ENCODE measurements at places on chromosomes 1 and 21.

- DNase-seq = peak; percentile 55
Measured at GRCh38 chr21:36141513-36141925, 6.6 kb downstream of the CBR3 start.

DNA sequence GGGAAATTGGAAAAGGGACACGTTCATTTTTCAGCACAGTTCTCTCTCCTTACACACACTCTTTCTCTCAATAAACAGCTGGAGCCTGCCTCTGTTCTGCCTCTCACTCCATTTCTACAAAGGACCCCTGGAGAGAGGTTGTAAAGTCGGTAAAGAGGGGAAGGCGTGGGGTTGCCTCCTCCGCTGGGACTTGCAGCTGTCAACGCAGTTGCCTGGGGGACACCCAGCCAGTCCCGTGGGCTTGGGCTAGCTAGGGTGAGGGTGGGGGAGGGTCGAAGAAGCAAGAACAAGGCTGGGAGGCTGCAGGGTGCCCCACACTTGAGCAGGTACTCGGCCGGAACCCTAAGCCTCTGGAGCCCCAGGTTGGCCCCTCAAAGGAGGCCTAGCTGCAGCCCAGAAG lies 27.6 kb downstream of the C1orf216 start:
- no peak for DNase-seq

- no peak for DNase-seq
Measured at GRCh38 chr1:33420870-33421775, 9.8 kb downstream of the PHC2 start.

GRCh38 chr1:21319447-21320407 lies 29.5 kb upstream of the ECE1 start:
- DNase-seq = no peak

DNA sequence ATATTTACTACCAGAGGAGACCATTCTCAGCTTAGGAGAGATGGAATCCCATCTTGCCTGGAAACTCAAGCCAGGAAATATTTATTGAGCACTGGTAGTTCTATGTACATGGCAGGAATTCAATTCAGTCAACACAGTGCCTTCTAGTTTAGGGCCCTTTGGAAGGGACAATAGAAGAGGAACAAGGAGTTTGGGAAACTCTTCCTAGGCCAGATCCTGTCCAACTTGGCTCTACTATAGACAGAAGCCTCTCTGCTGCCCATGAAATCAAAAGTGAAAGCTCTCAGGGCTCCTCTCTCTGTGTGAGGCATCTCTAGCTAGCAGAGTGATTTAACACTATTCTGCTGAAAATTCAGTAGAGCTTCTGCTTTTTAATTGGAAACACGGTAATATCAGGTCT lies 244.6 kb upstream of the MAP1LC3C start:
- DNase-seq = no peak

- no peak for DNase-seq
Measured at GRCh38 chr1:45617618-45618017, 6.2 kb downstream of the CCDC17 start.

GRCh38 chr1:3577711-3578432 lies 33.4 kb downstream of the MEGF6 start:
- DNase-seq = no peak

- DNase-seq = no peak
Measured at GRCh38 chr1:5918275-5918649, 74.0 kb downstream of the NPHP4 start.

DNA sequence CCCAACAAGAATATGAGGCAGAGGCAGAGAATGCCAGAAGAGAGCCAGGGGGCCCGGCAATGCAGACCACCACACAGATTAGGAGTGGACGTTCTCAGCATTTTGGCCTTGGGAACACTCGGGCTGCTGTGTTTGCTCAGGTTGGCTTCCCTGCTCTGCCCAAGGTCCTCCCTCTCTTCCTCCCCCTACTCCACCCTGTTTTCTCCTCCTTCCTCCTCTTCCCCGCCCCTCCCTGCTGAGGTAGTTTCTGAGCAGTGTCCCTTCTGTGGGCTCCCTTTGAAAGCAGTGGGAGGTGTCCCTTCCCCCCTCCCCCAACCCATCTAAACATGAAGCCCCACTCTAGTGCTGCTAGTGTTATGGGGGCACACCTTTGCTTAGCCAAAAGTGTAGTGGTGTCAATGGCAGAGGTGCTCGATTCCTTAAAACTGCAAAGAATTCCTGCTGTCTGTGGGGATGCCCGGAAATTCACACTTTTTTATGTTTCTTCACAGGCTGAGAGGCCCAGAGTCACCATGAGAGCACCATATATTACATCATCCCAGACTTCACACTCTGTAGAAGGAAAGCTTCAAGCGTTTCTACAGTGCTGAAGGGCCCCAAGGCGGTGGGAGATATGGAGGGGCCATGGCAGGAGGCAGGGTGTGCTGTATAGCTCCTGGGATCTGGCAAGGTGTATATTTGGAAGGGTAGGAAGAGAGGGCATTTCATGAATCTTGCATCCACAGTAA lies at the start of gene HHIPL2:
TSS of gene HHIPL2 (minus strand) at position 161 of the 728 bp plus-strand sequence. CDS start at position 101, 60 bp downstream.
- DNase-seq = no peak

- DNase-seq = no peak
Measured at GRCh38 chr1:23699280-23700179, 7.9 kb downstream of the RPL11 start.

- no peak for DNase-seq
Measured at GRCh38 chr1:87686136-87686495, 357.4 kb downstream of the LMO4 start.

DNA sequence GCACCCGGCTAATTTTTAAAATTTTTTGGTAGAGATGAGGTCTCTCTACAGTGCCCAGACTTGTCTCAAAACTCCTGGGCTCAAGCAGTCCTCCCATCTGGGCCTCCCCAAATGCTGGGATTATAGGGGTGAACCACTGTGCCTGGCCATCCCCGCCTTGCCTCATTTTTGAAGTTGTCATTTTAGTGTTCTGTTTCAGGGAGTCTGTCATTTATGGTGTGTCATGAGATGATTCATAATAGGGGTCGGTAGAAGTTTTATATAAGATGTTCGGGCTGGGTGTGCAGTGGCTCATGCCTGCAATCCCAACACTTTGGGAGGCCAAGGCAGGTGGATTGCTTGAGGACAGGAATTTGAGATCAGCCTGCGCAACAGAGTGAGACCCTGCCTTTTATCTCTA lies 8.5 kb downstream of the PRCC start:
- no peak for DNase-seq

GRCh38 chr1:161816201-161816600 lies 50.1 kb downstream of the ATF6 start:
- peak; percentile 38 for DNase-seq

GRCh38 chr1:180040034-180040433 lies 85.4 kb downstream of the CEP350 start:
- DNase-seq = peak; percentile 52

- DNase-seq = peak; percentile 29
Measured at GRCh38 chr1:47643306-47644211, 205.7 kb downstream of the FOXD2 start.

GRCh38 chr1:150558761-150559655 lies 9.8 kb downstream of the ADAMTSL4 start:
- no peak for DNase-seq

- DNase-seq = peak; percentile 70
Measured at GRCh38 chr1:33342041-33342723, 21.3 kb upstream of the A3GALT2 start.

GRCh38 chr1:183710734-183711133 lies 57.6 kb upstream of the APOBEC4 start:
- no peak for DNase-seq

- no peak for DNase-seq
Measured at GRCh38 chr1:96945509-96946084, 224.0 kb downstream of the PTBP2 start.

DNA sequence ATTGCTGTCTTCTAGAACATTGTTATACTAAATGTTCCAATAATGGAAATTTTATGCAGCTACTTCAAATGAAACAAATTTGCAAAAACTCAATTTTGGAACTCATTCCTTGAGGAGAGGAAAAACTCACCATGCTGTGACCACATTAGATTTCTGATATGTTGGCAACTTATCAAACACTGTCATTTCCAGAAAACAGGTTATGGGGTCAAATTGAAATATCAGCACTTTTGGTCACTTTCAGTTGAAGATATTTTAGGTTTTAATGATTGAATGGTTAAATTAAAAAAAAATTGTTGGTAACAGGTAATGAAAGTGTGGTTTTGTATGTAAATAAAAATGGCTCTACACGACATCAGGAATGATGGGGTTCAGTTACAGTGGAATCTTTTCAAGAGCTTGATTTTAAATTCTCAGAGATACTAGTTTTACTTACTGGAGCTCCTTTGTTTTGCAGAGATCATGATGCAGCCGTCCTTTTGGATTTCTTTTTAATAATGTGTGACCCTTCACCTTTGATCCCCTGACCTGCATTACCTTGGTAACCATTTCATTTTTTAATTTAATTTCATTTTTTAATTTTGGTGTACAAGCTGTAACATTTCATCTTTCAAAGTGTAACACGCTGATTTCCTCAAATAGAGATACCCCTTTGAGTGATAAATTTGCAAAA lies 86.2 kb downstream of the CAMTA1 start:
- DNase-seq = no peak

DNA sequence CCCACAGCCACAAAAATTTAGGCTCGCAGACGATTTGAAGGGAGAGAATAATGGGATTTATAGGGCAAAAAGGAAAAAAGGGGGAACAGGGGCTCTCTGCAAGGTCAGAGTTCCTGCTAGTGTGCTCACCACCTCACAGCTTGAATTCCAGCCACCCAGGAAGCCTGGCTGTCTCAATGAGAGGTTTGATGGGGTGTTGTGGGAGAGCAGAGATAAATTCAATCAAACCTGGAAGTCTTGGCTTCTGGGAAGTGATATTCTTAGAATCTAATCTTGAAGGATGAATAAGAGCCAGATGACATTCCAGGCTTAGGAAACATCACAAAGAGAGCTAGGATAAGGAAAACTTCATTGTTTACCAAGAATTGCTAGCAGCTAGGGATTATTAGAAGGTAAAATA lies 47.4 kb upstream of the C21orf91 start:
- DNase-seq = no peak

DNA sequence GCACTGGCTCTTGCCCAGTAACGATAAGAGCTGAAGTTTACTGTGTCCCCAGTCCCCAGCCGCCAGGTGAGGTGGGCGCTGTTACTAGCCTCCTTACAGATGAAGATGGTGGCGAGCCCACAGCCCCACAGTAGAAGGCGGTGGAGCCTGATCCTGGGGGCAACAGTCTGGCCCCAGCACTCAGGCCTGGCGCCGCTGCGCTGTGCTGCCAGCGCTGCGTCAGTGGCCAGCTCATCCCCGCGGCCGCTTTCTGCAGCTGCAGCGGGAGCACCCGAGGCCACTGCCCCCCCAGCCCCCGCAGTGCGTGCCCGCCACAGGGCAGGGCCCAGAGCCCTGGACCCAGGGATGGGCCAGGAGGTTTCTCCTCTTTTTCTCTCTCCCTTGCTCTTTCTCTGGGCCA lies 13.3 kb downstream of the H6PD start:
- DNase-seq = no peak

DNA sequence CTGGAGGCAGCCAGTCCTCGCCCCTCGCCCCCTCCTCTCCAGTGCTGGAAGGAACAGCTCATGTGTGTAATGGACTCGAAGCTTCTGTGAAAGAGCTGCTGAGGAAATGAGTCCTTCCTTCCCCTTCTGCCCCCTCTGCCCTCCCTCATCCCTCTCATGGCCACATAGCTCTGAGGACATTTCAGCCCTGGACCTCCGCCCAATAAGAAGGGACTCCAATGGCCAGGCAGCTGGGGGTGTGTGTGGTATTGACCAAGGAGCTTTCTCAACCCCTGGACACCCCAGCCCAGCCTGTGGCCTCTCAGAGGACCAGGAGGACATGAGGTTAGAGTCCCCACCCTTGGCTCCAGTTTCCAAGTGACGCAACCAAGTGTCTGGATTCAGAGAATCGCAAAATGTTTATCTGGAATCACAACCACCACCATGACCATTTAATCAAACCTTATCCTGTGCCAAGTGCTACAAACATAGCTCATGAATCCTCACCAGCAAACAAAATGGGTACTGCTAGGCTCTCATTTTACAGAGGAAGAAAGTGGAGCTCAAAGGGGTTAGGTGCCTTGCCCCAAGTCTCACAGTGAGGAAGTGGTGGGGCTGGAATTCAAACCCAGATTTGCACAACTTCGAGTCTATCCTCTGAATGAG lies 47.8 kb upstream of the ECE1 start:
- DNase-seq = peak; percentile 74

GRCh38 chr21:41754479-41754891 lies 12.4 kb downstream of the RIPK4 start:
- no peak for DNase-seq

DNA sequence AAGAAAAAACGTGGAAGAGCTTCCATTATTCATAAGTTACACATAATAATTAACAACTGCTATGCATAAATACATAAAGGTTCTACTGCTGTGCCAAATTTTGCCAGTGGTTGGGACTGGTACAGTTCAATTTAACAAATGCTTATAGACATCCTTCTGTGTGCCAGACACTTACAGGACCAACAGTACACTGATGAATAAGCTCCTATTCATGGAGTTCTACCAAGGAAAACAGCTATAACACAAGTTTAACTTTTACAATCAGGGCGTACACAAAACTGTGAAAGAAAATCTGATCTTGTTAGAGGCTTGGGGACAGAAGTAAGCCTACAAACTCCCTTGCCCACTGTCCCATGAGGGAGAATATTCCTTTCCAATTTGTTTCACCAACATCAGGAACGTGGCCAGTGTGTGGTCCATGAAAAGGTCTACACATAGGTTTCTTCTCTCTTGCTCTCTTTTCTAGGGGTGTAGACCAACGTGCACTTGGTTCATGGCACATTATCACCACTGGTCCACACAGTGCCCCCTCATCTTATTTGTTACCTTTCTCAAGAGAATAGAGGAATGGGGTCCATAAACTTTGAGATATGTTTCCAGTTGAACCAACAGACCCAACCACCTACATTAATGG lies 10.1 kb downstream of the NRIP1 start:
- no peak for DNase-seq
